ENCODE measurements at places on chromosomes 1 and 21.

GRCh38 chr1:9476790-9477463 lies 62.3 kb upstream of the SLC25A33 start:
- no peak for DNase-seq

DNA sequence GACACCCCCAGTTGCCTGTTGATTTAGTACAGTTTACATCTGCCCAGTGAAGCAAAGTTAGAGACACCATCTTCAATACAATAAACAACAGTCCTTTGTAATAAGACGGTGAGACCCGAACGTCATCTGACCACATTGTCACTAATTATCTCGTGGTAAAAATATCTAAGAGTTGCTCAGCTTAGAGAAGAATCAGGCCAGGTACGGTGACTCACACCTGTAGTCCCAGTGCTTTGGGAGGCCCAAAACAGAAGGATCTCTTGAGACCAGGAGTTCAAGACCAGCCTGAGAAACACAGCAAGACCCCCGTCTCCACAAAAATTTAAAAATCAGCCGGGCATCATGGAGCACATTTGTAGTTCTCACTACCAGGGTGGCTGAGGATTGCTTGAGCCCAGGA lies 53.5 kb downstream of the CD34 start:
- DNase-seq = no peak

DNA sequence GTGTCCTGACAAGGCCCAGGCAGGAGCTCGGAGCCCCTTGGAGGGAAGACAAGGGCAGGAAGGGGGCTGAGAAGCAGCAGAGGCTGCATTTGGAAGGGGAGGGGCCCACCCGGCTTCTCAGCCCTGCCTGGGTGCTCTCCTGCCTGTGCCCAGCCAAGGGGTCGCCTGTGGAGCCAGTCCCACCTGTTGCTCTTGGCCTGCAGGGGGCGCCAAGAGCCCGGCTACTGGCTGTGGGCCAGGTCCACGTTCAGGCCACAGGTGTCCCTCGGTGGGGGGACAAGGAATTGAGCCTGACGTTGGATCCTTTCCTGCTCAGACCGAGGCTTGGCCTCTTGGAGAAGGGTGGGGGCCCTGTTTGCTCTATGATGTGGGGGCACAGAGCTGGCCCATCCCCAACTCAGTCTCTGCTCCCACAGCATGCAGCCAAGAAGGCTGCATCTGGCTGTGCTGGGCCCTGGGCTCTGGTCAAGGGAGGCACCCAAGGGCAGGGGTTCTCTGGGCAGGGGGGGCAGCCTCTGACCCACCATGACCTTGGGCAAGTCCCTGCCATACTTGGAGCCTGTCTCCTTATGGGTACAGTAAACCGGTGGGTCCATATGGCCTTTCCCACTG lies 10.9 kb downstream of the WNT4 start:
- peak; percentile 13 for DNase-seq

DNA sequence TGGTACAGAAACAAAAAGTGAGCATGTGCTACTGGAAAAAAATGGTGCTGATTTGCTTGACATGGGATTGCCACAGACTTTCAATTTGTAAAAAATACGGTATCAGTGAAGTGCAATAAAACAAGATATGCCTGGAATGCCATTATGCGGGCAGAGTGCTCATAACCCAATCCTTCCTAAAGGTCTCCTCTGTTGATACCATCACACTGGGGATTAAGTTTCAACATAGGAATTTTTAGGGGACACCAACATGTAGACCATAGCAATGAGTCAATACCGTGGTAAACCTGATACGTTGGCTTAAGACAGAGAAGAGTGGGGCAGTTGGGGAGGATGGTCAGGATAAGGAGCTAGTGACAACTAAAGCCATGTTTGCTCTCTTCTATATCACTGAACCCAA lies 20.5 kb downstream of the MX1 start:
- no peak for DNase-seq

GRCh38 chr21:42117967-42118780 lies 47.1 kb downstream of the UMODL1 start:
- no peak for DNase-seq

GRCh38 chr1:161486806-161487741 lies 18.2 kb upstream of the FCGR2A start:
- DNase-seq = peak; percentile 16

GRCh38 chr1:109112056-109112651 lies 1.8 kb upstream of the ELAPOR1 start:
- no peak for DNase-seq

DNA sequence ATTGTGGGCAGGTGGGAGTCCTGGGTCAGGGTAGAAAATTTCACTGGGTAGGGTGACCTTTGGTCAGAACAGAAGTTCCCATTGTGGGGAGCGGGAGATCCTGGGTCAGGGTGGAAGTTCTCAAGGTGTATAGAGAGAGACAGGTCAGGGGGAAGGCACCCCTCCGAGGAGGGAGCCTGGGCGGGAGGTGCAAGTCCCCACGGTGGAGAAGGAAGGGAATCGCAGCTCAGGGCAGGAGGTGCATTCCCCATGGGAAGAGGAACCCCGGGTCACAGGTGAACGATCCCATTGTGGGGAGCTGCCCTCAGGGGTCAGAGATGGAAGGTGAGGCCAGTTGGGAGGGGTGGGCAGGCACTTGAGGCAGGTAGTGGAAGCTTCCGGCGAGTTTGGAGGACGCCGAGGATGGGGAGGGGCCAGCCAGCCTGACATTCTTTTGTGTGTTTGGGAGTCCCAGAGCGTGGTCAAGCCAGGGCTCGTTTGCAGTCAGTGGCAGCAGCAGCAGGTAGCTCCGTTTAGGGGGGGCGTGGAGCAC lies 637 bp downstream of the LYPLA2 start:
- no peak for DNase-seq

DNA sequence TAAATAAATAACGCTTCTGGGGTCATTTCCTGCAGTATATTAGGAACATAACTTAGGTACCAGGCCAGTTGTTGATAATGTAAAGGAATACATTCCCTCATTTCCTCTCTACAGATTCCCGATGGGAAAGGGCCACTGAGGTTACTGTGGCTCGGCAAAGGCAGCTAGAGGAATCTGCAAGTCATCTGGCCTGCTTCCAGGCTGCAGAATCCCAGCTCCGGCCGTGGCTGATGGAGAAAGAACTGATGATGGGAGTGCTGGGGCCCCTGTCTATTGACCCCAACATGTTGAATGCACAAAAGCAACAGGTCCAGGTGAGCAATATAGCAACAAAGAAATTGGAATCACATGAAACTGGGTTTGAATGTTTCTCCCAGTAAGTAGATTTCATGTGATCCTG lies 109.6 kb upstream of the BMP8A start:
- DNase-seq = no peak

DNA sequence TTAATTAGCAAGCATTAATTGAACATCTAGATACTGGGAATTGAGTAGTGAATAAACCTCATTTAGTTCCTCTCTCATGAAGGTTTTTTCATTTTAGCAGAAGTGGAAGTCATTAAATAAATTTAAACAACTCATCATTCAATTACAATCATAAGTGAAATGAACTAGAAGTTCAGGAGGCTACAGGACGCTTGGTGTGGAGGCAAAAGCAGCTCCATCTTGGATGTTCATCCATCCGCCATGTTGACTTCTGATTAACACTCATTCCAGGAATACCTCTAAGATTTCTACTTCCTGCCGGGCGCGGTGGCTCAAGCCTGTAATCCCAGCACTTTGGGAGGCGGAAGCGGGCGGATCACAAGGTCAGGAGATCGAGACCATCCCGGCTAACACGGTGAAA lies 11.5 kb upstream of the NTPCR start:
- no peak for DNase-seq

DNA sequence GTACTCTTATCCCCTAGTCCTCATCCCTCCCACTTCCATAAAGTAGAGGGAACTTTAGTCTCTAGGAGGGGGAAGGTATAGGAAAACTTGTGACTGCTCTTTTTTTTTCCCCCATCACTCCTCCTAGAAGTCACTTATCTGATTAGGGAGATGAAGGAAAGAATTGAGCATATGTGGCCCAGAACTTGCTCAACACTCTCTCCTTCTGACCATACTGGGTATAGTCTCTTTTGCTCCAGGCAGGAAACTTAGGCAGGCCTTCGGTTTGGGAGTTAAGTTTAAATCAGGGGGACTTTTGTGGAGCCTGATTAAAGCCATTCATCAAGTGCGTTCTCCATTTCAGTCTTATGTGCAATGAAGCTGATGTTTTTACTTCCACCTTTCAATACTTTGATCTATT lies 5.8 kb downstream of the UBE2U start:
- no peak for DNase-seq

DNA sequence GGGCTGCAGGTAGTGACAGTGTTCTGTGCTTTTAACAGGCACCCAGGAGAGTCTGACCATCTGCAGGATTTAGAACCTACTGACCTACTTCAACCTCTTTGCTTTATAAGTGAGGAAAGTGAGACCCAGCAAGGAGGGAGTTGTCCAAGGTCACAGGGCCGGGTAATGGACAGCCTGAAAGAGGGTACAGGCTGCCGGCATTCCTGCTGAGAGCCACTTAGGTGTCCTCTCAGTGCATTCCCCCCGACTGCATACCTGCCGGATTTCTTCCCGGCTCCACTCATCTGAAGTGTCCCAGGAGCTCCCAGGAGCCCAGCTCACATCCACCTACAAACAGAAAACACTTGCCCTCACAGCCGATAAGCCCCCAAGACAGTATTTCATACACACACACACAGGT lies 13.9 kb downstream of the PHLDA3 start:
- no peak for DNase-seq

- no peak for DNase-seq
Measured at GRCh38 chr1:42380586-42381279, at the start of gene RIMKLA. Gene RIMKLA, plus strand, starts transcription at chr1:42380792. Its CDS starts 143 bp downstream, at chr1:42380935.

DNA sequence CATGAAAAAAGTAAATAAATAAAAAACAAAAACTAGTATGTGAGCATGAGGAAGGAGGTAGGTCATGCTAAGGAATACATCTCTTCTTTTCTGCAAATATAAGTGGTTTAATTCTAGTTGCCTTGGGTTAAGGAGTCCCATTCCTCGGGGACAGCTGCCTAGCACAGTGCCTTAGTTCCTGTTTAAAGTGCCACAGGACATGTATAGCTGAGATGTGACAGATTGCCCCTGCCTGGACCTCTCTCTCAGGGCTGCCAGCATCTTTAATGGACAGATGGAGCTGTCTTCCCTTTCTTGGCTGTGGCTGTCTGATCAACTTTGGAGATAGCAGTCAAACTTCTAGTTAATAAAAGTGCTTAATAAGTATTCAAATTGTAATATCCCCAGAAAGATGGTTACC lies 50.0 kb downstream of the TSEN15 start:
- no peak for DNase-seq

- DNase-seq = no peak
Measured at GRCh38 chr1:183870351-183871077, 65.6 kb downstream of the RGL1 start.

- no peak for DNase-seq
Measured at GRCh38 chr1:171084091-171084490, 6.6 kb upstream of the FMO3 start.

- DNase-seq = no peak
Measured at GRCh38 chr1:83857716-83858115, 141.2 kb downstream of the TTLL7 start.

GRCh38 chr1:10396870-10397269 lies 2.0 kb upstream of the PGD start:
- DNase-seq = no peak

DNA sequence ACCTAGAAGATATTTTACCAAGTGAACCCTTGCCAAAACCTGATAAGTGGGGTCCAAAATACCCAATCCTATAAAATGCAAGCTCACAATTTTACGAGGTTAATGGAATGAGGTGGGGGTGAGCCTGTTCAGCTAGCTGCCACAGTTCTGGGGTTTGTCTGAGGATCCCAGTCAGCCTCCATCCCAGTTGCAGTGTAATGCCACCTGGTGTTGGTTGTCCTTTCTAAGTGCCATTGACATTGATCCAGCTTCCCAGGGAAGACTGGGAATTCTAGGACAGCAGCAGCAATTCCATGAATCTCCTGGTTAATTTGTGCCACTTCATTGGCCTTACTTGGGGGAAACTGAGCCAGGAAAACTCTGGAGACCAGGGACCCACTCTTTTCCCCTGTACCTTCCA lies 298.3 kb downstream of the RWDD3 start:
- DNase-seq = no peak

- DNase-seq = no peak
Measured at GRCh38 chr1:83508485-83509151, 490.3 kb downstream of the TTLL7 start.

DNA sequence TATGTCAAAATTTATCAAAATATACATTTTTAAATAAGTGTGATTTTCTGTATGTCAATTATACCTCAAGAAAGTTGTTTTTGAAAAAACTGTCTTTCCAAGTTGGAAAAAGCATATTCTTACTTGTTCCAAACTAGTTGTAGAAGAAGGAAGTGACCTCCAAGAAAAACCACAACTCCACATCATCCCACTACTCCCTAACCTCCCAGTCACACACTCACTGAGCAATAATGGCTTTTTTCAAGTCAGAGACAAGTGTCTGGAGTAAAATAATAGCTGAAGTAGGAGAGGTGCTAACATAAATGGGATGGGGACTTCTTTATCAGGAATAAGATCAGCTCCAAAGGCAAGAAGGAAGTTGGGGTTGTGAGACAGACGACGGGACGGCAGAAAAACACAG lies 13.4 kb downstream of the EPRS1 start:
- DNase-seq = no peak

DNA sequence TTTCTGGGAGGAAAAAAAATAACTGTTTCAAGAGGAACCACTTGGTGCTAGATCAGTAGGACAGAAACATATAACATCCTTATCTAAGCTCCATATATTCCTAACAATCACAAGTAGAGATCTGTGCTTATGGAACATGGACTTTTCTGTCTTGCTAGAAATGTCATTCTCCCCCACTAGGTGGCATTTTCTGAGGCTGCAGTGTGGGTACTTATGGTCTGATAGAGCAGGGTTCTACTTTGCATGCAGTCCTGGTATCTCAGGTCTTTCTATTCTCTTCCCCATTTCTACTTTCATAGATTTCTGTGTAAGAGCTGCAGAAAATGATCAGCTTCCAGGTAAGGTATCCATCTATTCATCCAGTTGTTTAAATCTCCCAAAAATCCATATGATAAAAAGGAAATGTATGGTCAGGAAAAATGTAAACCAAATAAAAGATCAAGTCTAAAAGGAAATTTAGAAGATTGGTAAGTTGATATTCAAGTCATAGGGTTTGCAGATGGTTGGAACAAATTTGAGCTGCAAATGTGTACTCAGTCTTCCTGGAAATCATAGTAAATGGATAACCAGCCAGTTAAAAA lies 1.5 kb downstream of the ZNF684 start:
- no peak for DNase-seq

DNA sequence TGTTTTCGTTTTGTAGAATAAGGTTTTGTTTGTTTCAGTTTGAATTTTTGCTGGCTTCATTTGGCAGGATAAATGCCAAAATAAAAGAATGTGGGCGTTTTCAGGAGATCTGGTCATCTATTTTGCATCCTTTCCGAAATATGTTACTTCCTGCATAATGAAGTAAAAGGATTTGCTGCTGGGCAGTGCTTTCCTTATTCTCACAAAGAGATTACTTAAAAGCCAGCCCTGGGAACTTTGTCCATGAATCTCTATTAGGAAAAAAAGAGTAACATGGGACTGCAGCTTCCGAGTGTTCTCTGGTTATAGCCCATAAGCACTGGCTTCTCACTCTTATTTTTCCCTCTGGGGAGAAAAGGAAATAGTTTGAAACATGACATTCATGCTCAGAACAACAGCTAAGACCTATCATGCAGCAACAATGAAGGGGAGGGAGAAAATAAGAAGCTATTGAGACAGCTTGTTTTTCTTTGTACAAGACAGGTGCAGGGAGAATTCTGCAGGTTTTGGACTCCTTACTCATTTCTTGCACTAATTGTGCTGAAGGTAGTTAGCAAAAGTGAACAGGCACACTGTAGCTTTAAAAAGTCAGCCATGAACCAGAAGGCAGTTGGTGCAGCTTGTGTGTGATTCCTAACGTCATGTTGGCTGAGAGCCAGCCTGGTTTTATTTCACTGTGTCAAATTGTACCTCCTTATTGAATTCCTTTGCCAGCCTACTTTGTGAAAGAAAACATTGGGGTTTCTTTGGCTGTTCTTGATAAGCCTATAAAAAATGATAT lies at the start of gene SAMD13:
Gene SAMD13 (plus strand): TSS at position 705 of the 781 bp plus-strand sequence. CDS start 1,527 bp downstream, outside the sequence.
- peak; percentile 6 for DNase-seq

All from stimulated activated CD4-positive, alpha-beta T cell treated with anti-CD3 and anti-CD28 coated beads, TNF-alpha, amount 100 ng/mL, for 48 hours (primary cell).